NCI-H446 (cell line): ENCODE measurements at places on chromosomes 4 and X.

- no peak for DNase-seq
Observed at GRCh38 chr4:138290805-138291204, 48.7 kb upstream of the SLC7A11 start.

GRCh38 chrX:56728321-56728720 lies 722 bp upstream of the NBDY start:
- no peak for DNase-seq

GRCh38 chrX:108029928-108030711 lies 14.7 kb upstream of the VSIG1 start:
- no peak for DNase-seq

DNA sequence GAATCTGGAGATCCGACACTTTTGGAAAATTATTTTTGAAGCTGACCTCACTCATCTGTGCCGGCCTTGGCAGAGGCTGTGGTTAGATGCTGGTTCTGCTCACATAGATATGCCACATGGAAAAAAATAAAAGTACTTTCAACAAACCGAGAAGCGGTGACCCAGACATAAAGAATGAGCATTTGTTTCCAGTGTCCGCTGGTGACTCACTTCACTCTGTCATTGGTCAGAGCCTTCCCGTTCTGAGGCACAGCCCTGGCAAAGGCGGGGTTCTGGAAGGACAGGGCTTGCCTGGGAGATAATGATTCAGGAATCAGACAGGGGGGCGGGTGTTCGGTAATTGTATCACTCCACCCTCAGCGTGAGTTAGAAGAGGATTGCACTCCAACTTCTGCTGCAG lies 172.4 kb upstream of the MXRA5 start:
- no peak for DNase-seq

GRCh38 chr4:161936625-161937550 lies 226.9 kb downstream of the FSTL5 start:
- no peak for DNase-seq

DNA sequence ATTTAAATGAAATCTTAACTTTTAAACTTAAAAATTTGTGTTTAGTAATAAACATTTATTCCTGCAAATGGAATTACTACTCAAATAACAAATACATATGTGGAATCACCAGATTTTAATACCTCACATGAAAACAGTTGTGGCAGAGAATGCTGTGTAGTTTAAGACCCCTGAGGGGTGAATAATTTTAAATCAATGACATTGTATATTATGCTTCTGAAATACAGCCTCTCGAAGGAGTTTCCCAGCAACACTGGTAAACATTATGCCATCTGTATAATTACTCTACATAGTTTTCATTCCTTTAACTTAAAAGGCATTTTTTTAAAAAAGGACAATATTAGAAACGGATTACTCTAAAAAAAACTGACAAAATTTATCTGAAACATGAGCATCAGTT lies 2313.3 kb downstream of the ARAP2 start:
- DNase-seq, result no peak

GRCh38 chr4:47510506-47511143 lies 25.6 kb downstream of the ATP10D start:
- DNase-seq, result no peak

DNA sequence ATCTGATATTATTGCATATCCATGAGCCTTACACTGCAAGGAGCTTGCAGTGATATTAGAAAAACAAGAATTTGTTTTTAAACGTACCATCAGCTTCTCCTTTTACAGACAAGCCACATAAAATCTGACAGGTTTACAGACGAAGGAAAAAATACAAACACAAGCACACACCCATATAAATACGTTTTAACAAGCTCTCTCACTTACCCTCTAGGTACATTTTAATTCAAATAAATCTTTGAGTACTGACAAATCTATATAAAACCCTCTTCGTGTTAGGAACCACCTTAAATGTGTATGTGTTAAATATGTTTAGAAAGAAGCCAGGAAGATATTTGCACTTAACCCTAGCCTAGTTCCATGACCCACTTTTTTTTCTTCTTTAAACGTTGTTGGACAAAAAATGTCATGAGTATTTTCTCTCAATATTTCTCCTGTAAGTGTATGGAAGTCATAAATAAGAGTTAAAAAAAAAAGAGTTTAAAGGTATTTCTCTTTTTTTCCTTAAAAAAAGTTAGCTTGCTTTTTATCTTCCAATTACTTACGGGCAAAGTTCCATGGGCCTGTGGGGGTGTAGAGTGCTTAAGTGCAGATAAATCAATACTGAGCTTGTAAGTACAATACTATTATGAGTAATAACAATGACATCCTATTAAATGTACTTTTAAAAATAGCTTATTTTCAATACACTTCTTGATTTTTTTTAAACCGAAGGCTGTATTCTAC lies 1.5 kb downstream of the ARAP2 start:
- no peak for DNase-seq

GRCh38 chr4:89164400-89164799 lies 53.1 kb downstream of the TIGD2 start:
- no peak for DNase-seq

- DNase-seq, result no peak
Observed at GRCh38 chr4:6123116-6123515, 77.2 kb downstream of the JAKMIP1 start.

- DNase-seq, result no peak
Observed at GRCh38 chr4:17033025-17033767, 134.8 kb upstream of the LDB2 start.

GRCh38 chrX:153875391-153876111 lies 10.4 kb downstream of the L1CAM start:
- DNase-seq, result no peak

- no peak for DNase-seq
Observed at GRCh38 chr4:84215217-84215616, 283.9 kb downstream of the NKX6-1 start.

- DNase-seq, result no peak
Observed at GRCh38 chr4:8876982-8877779, 5.5 kb upstream of the HMX1 start.

- DNase-seq, result peak; percentile 38
Observed at GRCh38 chrX:31423609-31424189, 351.9 kb upstream of the FTHL17 start.
